ENCODE measurements at places on chromosomes 3 and 15. TPM values are rescaled to one million over a fixed set of nuclear protein-coding genes. Genes with fewer than 3 reads are reported as not detected.

The PARP14 gene
- total RNA-seq: 77.4 TPM

The GOLGA6C gene
- not detected for total RNA-seq

The SSUH2 gene
- total RNA-seq: 0.76 TPM

The SGO1 gene
- total RNA-seq: 1.2 TPM

The OSTN gene
- total RNA-seq: not detected

The SHF gene
- 6.0 TPM for total RNA-seq

The GCSAM gene
- not detected for total RNA-seq

The CPNE4 gene
- total RNA-seq: not detected

The GOLGB1 gene
- 45.9 TPM for total RNA-seq

The LRRIQ4 gene
- total RNA-seq: not detected

All from dermis lymphatic vessel endothelial cell (primary cell).